T-helper 2 cell treated with Interferon-gamma antibody and Interleukin-4, amounts not matched to agents 5 μg/mL and 100 μg/mL, for 36 hours (primary cell): ENCODE measurements at places on chromosomes 4 and X.
A peak's percentile ranks its signal among the peaks of the same experiment; 100 is the strongest.

DNA sequence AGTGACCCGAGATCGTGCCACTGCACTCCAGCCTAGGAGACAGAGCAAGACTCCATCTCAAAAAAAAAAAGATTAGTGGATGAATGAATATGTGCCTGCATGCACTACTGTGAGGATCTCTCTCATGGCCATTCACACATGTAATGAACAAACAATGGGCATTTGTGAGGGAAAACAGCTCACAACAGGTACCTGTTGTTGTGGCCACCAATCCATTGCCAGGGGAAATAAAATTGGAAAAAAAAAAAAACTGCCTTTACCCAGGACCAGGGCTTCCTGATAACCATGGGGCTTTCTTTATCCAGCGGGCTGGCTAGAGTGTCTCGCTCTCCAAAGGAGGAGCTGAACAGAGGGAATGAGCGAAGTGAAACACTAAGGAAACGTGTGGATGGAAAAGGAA lies 7.4 kb downstream of the SCD5 start:
- H3K27me3 ChIP-seq = peaks cover 37% of the 10 kb centered on the region
- H3K36me3 ChIP-seq = no peaks in the 10 kb centered on the region
- no peak for DNase-seq
- no peak overlapping the region for H3K27ac ChIP-seq
- no peaks in the 10 kb centered on the region for H3K4me1 ChIP-seq
- no peak overlapping the region for H3K4me3 ChIP-seq

DNA sequence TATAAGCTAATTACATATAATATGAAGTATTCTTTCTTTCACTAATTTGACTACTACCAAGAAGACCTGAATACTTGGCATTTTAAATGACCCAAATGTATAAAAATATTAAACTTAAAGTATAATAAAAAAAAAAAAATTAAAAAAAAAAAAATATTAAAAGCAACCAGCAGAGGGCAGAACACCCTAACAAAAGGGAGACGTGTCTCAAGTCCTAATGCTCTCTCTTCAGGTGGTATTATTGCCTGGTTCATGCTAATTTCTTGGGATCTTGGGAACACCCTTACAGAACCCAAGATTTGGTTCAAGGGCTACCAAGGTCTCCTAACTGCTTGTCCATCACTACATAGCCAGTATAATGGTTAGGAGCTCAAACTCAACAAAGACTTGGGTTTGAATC lies 754.8 kb downstream of the RAB28 start:
- no peak overlapping the region for H3K27ac ChIP-seq
- DNase-seq = no peak
- peaks cover 2% of the 10 kb centered on the region for H3K27me3 ChIP-seq
- no peaks in the 10 kb centered on the region for H3K4me1 ChIP-seq

DNA sequence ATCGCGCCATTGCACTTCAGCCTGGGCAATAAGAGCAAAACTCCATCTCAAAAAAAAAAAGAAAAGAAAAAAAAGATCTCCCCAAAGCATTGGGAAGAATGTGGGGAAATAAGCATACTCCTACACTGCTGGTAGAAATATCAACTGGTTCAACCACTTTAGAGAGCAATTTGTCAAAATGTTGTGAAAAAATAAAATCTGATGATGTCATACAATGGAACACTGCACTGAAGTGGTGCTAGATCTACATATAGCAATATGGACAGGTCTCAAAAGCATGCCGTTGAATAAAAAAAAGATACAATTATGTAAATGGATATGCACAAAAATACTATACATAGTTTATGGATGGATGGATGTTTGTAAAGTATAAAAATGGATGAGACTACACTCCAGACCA lies 18.3 kb upstream of the HUWE1 start:
- no peak overlapping the region for H3K4me3 ChIP-seq
- peaks cover 59% of the 10 kb centered on the region for H3K36me3 ChIP-seq
- no peak overlapping the region for H3K27ac ChIP-seq
- H3K27me3 ChIP-seq = no peaks in the 10 kb centered on the region

- H3K27me3 ChIP-seq = no peaks in the 10 kb centered on the region
- H3K27ac ChIP-seq = peak overlapping the region; percentile 98
- peaks cover 40% of the 10 kb centered on the region for H3K4me1 ChIP-seq
- H3K36me3 ChIP-seq = peaks cover 4% of the 10 kb centered on the region
- DNase-seq = peak; percentile 14
- peak overlapping the region; percentile 74 for H3K4me3 ChIP-seq
These were observed 48.3 kb upstream of the GPR174 start for GRCh38 chrX:79096145-79096556.

GRCh38 chr4:41189666-41190065 lies 24.7 kb downstream of the APBB2 start:
- H3K4me1 ChIP-seq = no peaks in the 10 kb centered on the region
- no peak overlapping the region for H3K27ac ChIP-seq
- H3K4me3 ChIP-seq = no peak overlapping the region
- H3K27me3 ChIP-seq = no peaks in the 10 kb centered on the region
- no peaks in the 10 kb centered on the region for H3K36me3 ChIP-seq

GRCh38 chrX:31240982-31241381 lies 169.1 kb upstream of the FTHL17 start:
- H3K27ac ChIP-seq = no peak overlapping the region
- no peaks in the 10 kb centered on the region for H3K4me1 ChIP-seq
- no peaks in the 10 kb centered on the region for H3K36me3 ChIP-seq
- no peak for DNase-seq

GRCh38 chr4:65399084-65399483 lies 271.2 kb downstream of the EPHA5 start:
- no peak overlapping the region for H3K4me3 ChIP-seq
- no peak for DNase-seq
- H3K27me3 ChIP-seq = no peaks in the 10 kb centered on the region
- no peaks in the 10 kb centered on the region for H3K4me1 ChIP-seq
- H3K36me3 ChIP-seq = no peaks in the 10 kb centered on the region

DNA sequence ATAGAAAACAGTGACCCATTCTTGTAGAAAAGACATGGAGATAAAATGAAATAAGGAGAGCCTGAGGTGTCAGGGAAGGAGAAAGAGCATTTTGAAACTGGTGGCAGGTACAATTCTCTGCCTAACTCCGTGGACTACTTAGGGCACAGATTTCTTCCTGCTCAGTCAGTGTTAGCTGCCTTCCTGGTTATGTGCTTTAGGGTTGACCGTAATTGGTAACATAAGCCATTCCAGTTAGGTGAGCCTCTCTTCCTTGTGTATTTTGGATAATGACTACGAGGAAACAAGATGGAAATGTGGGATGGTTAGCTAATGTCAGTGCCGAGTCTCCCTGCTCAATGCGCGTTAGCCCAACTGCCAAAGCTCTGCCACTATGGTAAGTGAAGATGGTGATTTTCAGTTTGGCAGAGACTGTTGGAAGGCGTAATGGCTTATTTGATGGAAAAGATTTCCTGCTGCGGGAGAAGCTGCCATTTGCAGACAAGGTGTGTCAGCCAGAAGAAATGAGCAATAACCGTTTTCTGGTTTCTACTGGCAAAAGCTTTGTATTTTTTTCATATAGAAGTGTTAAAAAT lies 174.1 kb downstream of the CBR4 start:
- no peak for DNase-seq
- peaks cover 1% of the 10 kb centered on the region for H3K36me3 ChIP-seq
- H3K27me3 ChIP-seq = peaks cover 35% of the 10 kb centered on the region
- H3K27ac ChIP-seq = no peak overlapping the region

- H3K27ac ChIP-seq = no peak overlapping the region
- H3K36me3 ChIP-seq = no peaks in the 10 kb centered on the region
- peaks cover 1% of the 10 kb centered on the region for H3K4me1 ChIP-seq
These were observed 12.6 kb upstream of the SUPT20HL1 start for GRCh38 chrX:24347881-24348280.

- H3K4me3 ChIP-seq = no peak overlapping the region
- no peak for DNase-seq
- no peaks in the 10 kb centered on the region for H3K4me1 ChIP-seq
- no peaks in the 10 kb centered on the region for H3K27me3 ChIP-seq
These were observed 1974.7 kb downstream of the ARAP2 start for GRCh38 chr4:34269613-34270012.

DNA sequence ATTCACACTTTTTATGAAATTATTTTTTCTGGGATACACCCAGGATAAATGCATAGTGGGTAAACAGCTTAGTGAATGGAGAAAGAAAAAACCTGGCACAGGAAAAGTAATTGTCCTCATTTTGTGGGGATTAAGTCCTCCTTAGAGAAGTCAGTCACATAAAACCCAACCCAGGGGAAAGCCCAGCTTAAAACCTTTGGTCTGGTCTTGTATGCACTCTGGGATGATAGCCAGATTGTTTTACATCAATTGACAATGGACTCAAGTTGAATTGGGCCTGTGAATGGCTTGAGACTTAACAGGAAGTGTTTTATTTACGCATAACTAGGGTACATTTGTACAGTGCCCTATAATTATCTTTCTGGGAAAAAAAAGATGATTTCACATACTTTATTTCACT lies 561.3 kb upstream of the GRIA3 start:
- H3K27me3 ChIP-seq = no peaks in the 10 kb centered on the region
- H3K4me1 ChIP-seq = no peaks in the 10 kb centered on the region
- H3K4me3 ChIP-seq = no peak overlapping the region
- no peak overlapping the region for H3K27ac ChIP-seq

- H3K4me1 ChIP-seq = no peaks in the 10 kb centered on the region
- H3K36me3 ChIP-seq = no peaks in the 10 kb centered on the region
- no peak overlapping the region for H3K4me3 ChIP-seq
- H3K27me3 ChIP-seq = no peaks in the 10 kb centered on the region
- DNase-seq = no peak
These were observed 39.3 kb downstream of the AFM start for GRCh38 chr4:73520821-73521220.

DNA sequence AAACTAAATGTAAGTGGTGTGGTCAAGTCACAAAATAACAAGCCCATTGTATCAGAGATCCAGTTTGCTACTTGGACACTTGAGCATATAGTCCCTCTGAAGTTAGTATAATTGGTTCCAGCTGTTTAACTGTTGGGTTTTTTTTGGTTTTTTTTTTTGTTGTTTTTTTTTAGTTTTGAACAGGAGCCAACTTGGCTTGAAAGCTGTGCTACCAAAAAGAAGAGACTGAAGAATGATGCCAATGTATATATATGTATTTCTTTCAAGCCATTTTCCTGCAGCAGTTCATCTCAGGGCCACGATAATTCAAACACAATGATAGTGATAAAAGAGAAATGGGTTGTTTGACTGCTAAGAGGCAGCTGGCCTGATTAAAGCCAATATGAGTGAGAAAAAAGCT lies 138.3 kb downstream of the PCDH18 start:
- H3K27me3 ChIP-seq = no peaks in the 10 kb centered on the region
- no peaks in the 10 kb centered on the region for H3K4me1 ChIP-seq
- H3K4me3 ChIP-seq = no peak overlapping the region
- H3K36me3 ChIP-seq = no peaks in the 10 kb centered on the region
- no peak for DNase-seq

DNA sequence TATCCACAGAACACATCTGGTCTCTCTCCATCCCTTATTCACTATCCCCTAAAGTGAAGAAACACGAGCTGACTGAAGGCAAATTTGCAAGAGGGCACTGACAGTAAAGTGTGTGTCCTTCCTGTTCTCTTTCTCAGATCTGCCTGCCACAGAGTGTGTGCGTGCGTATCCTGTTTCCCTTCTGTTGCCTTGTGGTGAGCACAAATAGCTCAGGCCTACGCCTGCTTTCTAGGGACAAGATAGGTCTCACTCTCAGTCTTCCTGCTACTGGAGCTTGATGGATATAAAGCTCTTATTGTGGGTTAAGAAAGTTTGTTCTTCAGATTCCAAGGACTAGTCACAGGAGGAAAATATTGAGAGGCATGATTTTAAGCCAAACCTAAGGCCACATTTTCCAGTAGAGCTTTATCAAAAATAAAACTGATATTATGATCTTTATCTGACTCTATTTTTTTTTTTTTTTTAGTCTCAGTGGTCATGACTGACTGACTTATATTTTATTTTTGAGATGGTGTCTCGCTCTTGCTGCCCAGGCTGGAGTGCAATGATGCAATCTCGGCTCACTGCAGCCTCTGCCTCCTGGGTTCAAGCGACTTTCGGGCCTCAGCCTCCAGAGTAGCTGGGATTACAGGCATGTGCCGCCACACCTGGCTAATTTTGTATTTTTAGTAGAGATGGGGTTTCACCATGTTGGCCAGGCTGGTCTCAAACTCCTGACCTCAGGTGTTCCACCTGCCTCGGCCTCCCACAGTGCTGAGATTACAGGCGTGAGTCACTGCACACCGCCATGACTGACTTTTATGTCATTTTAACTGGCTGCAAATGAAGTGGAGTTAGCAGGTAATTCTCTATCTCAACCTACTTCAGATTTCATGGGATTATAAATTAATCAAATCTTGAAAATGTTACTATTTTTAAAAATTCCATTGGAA lies 140.3 kb upstream of the SH3RF1 start:
- DNase-seq = peak; percentile 67
- peaks cover 31% of the 10 kb centered on the region for H3K4me1 ChIP-seq
- H3K27ac ChIP-seq = peak overlapping the region; percentile 93
- H3K4me3 ChIP-seq = peak overlapping the region; percentile 68
- H3K27me3 ChIP-seq = no peaks in the 10 kb centered on the region
- H3K36me3 ChIP-seq = peaks cover 8% of the 10 kb centered on the region

GRCh38 chr4:175273995-175274753 lies 356.0 kb downstream of the ADAM29 start:
- no peaks in the 10 kb centered on the region for H3K4me1 ChIP-seq
- H3K4me3 ChIP-seq = no peak overlapping the region
- no peaks in the 10 kb centered on the region for H3K36me3 ChIP-seq
- no peak for DNase-seq
- no peaks in the 10 kb centered on the region for H3K27me3 ChIP-seq
- no peak overlapping the region for H3K27ac ChIP-seq

GRCh38 chr4:176981551-176981950 lies 188.8 kb upstream of the VEGFC start:
- no peaks in the 10 kb centered on the region for H3K36me3 ChIP-seq
- H3K27ac ChIP-seq = no peak overlapping the region
- no peak for DNase-seq
- H3K4me1 ChIP-seq = no peaks in the 10 kb centered on the region
- no peaks in the 10 kb centered on the region for H3K27me3 ChIP-seq
- H3K4me3 ChIP-seq = no peak overlapping the region

DNA sequence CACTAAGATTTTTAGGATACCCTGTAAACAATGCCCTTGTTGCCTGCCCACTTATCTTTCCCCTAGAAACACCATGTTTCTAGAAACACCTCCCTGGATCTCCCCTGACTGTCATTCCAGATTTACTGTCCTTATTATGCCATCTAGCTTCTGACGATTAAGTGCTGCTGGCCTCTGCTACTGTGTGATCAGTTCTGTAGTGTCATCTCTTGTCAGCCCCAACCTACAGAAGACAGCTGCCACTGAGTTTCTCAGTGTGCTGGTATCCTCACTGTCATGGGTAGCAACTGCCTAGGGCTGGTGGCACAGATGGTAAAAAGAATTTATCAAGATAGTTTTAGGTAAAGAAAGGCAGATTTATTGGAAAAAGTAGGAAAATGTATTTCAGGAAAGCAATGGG lies 68.7 kb upstream of the WWC2 start:
- no peak for DNase-seq
- H3K27ac ChIP-seq = no peak overlapping the region
- H3K4me1 ChIP-seq = no peaks in the 10 kb centered on the region
- no peaks in the 10 kb centered on the region for H3K36me3 ChIP-seq

GRCh38 chrX:139538907-139539790 lies 8.6 kb downstream of the F9 start:
- no peaks in the 10 kb centered on the region for H3K4me1 ChIP-seq
- no peaks in the 10 kb centered on the region for H3K27me3 ChIP-seq
- H3K4me3 ChIP-seq = no peak overlapping the region
- H3K36me3 ChIP-seq = no peaks in the 10 kb centered on the region
- DNase-seq = no peak
